ENCODE measurements at places on chromosomes 16 and 17.

GRCh38 chr16:23302045-23302956 is at the start of gene SCNN1B:
Gene SCNN1B (plus strand): TSS chr16:23302302. CDS start chr16:23348600, 46,298 bp downstream.
- no peak for DNase-seq

GRCh38 chr16:57632568-57632967 is 4.1 kb downstream of the ADGRG1 start:
- no peak for DNase-seq

DNA sequence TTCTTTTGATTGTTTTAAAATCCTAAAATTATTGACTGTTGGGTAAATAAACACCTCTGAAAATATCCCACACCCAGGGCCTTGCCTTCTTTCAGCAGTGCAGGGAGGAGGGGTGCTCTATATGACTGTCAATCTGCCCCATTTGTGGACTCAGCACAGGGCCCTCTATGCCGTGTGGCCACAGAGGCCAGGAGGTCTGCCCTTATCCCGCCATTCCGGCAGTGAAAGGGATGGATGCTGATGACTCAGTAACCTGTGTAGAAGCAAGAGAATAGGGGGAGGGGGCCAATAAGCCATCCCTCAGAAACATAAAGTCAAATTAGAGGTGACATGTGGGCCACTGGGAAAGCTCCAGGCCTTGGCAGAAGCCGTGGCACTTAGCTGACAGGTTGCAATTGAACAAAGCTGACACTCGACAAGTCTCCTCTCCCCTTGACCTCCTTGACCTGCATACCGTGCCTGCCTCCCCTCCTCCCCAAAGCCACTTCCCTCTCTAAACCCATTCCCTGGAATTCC is 281.4 kb upstream of the DYNLRB2 start:
- no peak for DNase-seq

DNA sequence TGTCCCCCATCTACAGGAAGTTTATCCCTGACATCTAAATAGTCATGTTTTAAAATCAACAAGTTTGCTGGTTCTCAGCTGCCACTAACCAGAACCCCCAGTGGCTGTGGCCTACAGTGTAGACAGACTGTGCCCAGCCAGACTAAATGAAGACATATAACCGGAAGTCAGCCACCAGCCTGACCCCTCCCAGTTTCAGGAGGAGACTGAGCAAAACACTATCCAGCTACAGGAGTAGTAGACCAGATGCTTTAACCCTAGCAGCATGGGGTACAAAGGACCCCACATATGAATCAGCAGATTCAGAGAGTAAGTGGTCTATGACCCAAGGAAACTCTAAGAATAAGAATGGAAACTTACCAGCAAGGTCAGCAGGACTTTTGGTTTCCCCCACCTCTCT is 83.4 kb downstream of the HIC1 start:
- DNase-seq: no peak

DNA sequence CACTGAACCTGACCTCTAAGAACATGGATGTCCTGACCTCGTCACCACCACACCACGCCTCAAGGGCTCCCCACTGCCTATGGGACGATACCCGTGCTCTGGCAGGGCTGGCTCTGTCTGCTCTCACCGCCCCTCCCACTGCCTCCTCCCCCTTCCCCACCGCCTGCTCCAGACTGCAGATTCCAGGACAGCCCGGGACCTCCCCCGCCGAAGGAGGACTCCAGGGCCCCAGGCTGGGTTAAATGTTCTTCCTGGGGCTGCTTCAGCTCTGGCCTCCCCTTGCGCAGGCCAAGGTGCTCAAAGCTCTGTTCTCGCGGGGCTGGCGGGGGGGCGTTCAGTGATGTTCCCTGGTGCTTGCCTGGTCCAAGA is 3.1 kb downstream of the NPW start:
- no peak for DNase-seq
